ENCODE measurements at places on chromosomes 13 and 19. TPM values are rescaled to one million over a fixed set of nuclear protein-coding genes. Genes with fewer than 3 reads are reported as not detected.

GRCh38 chr13:78030341-78030896, 111.8 kb upstream of the EDNRB start:
- DNase-seq, result no peak

DNA sequence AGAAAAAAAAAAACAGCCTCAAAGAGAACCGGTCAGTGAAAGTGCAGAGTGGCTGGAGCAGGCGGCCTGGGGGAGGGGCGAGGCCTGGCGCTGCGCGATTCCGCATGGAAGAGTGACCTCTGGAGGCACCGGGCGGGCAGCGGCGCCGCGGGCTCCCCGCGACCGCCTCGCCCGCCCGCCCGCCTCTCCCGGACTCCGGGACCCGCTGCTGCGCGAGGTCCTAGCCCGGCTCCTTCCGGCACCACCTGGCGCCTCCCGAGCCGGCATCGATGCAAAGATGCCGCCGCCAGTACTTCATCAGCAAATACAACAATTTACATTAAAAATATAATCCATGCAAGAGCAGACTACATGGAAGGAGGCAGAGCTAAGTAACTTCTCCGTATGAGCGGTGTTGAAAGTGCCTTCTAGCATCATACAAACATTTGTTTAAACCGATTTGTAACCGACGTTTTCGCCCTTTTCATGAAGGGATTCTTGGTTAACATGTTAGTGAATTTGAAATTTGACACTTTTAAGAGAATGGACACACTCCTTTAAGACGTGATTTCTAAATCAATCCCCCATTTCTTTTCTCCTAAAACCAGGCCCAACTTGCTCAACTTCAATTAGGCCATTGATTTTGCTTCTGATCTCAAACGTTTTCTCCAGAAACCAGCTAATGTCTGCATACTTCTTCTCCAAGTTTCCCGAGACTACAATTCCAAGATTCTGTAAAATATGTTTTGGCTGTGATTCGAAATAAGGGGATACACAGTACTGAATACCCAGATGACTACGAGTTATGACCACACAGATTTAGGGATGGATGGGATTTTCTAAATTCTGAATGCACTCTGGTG, 2.1 kb downstream of the EFNB2 start:
- DNase-seq, result peak; percentile 70

GRCh38 chr13:111904701-111905608, 162.0 kb upstream of the SOX1 start:
- no peak for DNase-seq

- DNase-seq, result no peak
Observed at GRCh38 chr19:29837448-29837981, 25.7 kb downstream of the CCNE1 start.

GRCh38 chr13:54226876-54227275, 1198.3 kb downstream of the OLFM4 start:
- DNase-seq, result no peak

GRCh38 chr19:55599468-55599841, at the start of gene FIZ1:
Gene FIZ1, minus strand, starts transcription at chr19:55599517. Its CDS starts 1,652 bp downstream, at chr19:55597865.
- DNase-seq, result peak; percentile 96

- no peak for DNase-seq
Observed at GRCh38 chr19:14187561-14187960, 18.4 kb downstream of the ADGRL1 start.

- DNase-seq, result no peak
Observed at GRCh38 chr19:7734220-7735203, 2.6 kb upstream of the CLEC4G start.

DNA sequence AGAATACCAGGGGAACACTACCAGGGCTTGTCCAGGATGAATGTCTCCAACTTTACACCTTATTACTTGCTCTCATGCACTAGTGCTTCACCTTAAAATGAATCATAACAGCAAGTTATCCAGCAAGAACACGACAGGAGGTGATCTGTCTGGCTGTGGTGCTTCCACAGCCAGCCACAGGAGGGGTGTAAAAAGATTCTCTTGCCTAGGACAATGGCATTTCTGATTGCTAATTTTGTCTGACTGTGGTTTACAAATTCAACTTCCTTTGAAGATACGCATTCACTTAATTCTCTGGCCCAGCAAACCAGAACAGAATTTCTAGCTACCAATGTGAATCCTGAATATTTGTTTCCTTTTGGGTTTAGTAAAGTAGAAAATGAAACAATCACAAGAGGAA, 23.1 kb upstream of the COG3 start:
- no peak for DNase-seq

DNA sequence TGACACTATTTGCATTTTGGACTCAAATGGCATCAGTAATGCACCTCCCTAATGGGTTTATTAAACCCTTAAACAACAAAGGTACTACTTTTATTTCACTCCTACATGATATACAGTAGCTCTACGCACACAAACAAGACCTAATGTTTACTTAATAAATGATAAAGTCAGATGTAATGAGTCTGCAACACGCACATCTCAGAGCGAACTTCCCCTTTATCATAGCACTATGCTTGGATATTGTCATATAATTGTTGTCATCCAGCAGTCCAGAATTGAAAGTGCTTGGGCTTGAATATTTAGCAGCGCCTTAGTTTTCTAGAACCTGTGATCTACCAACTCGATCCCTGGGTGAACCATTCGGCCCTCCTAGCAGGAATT, 772 bp downstream of the PARP4 start:
- DNase-seq, result no peak

DNA sequence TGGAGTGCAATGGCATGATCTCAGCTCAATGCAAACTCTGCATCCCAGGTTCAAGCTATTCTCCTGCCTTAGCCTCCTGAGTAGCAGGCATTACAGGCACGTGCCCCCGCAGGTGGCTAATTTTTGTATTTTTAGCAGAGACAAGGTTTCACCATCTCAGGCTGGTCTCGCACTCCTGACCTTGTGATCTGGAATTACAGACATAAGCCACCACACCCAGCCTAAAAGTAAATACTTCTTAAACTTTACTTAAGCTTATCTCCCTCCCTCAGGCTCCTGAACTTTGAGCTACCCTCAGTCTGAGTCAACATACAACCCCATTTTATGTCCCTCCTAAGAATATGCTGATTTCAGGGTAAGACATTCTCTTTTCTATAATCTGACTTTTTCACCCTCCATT, 66.1 kb downstream of the ZNF486 start:
- DNase-seq, result no peak

GRCh38 chr13:90591927-90592268, 755.6 kb upstream of the MIR17HG start:
- DNase-seq, result no peak

GRCh38 chr19:38003438-38004185, 96.6 kb downstream of the SIPA1L3 start:
- DNase-seq, result peak; percentile 90

- peak; percentile 80 for DNase-seq
Observed at GRCh38 chr13:24207841-24208667, 47.5 kb downstream of the SPATA13 start.

DNA sequence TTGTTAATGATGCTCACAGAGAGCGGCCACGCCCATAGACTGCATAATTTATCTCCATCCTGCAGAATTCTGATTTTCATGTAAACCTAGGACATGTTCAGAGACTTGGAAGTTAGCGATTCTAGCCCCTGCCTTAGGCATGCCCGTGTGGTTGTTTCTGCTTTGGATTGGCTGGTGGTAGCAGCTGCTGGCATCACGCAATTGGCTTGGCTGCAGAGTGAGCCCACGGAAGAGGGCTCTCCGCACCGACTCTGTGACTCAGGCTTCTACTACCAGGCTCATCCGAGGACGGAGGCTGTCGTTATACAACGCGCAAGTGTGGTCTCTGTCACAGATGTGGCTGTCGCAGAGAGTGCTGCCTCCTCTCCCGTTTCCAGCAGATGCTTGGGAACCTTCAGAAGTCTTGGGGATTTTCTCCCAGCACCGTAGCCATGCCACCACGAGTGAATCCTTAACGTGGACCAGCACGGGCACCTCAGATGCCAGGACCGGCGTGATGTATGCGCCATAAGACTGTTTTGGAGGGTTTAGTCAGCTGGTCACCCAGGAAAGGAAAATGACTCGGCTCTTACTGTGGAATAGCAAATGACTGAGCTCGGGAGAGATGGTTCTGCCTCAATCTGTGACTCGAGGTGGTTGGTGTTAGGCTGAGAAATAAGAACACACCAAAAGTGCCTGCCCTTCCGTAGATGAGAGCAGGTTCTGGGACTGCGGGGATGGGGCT, 61.0 kb upstream of the F7 start:
- DNase-seq, result peak; percentile 13

DNA sequence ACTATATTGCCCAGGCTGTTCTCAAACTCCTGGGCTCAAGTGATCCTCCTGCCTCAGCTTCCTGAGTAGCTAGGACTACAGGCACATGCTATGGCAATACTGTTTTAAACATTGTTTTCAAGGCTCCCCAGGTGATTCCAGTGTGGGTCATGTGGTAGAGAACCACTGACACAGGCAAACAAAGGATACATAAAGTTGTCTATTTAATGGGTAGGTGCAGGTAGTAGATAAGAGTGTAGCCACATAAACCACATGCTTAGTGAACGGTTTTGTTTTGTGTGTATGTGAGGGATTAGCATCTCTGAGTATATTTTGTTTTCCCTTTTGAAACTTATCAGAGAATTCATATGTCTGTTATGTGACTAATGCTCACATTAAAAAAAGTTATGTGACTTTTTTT, 36.7 kb downstream of the USPL1 start:
- no peak for DNase-seq

- DNase-seq, result peak; percentile 46
Observed at GRCh38 chr19:45305421-45305820, 17.3 kb downstream of the CKM start.

DNA sequence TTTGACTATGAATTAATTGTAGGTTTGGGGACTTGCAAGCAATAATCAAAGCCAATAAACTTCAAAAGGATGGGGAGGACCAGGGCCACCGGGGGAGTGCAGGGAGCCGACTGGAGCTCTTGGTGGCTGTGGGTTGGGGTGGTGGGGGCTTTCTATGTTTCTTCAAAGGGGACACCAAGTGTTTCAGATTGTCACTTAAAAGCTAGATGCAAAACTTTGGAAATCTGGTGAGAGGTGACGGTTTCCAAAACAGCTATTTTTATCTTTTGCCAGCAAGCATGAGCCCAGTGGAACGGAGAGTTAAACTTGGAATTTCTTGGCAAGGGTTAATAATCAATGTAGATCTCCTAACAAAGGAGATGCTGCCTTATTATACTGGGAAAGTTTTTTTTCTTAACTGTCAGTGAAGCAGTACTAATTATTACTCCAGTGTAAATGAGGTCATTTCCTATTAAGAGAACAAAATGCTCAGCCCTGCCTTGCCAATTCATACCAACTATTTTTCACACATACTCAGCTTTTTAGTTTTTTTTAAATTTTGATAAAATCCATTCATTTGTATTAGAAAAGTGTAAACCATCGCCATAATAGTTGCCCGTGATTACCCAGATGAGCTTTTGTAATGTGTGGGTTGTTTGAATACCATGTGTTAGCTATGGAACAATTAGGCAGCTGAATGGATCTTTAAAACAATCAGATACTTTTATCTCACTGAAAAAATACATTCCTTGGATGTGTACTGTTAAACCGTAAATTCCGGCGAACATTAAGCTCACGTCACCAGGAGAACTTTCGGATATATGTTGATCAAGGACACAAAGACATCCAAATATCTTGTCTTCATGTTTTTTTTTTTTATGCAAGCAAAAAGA, 95.9 kb upstream of the ZNF536 start:
- DNase-seq, result no peak

DNA sequence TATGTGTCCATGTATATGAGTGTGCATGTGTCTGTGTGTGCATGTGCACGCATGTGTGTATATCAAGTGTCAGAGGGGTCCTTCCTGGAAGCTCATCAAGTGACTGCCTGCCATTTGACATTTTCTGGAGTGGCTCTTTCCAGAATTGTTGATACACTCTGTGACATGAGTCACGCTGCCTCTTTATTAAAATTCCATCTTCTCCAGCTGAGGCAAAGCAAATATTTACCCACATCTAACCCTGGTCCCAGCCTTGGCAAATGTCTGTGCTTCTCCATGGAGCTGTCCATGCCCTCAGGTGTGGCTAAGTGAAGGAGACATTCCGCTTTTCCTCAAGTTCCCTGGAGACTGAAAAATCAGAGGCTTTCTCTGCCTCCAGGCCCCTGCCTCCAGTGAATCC, 88.2 kb upstream of the MBNL2 start:
- no peak for DNase-seq

GRCh38 chr13:32016631-32017030, 14.9 kb upstream of the FRY start:
- DNase-seq, result no peak

DNA sequence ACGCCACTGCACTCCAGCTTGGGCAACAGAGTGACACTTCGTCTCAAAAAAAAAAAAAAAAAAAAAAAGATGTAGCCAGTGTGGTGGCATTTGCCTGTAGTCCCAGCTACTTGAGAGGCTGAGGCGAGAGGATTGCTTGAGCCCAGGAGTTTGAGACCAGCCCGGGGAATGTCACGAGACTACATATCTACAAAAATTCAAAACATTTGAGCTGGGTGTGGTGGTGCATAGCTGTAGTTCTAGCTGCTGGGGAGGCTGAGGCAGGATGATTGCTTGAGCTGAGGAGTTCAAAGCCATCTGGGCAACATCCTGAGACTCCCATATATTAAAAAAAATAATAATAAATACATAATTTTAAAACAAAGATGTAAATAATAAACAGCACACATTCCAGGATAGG, 46.6 kb downstream of the SMARCA4 start:
- no peak for DNase-seq

DNA sequence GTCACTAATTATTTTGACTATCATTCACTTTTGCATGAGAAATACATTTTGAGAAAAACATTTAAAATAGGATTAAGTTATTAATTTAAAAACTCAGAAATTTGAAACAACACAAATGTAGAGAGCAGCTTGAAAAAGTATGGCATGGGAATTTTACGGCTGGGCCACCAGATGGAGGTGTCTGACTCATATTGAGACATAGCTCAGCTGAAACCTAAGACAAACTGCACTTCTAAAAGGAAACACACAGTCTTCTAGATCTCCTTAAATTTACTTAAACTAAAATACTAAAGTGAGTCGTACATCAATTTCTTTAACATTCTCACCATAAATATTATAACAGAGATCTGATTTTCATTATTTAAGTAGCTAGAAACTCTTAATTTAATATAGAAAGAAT, 41.9 kb upstream of the POSTN start:
- DNase-seq, result peak; percentile 74

GRCh38 chr13:76879883-76880270, 6.3 kb downstream of the KCTD12 start:
- no peak for DNase-seq

- no peak for DNase-seq
Observed at GRCh38 chr19:19207637-19208572, 3.9 kb upstream of the NCAN start.

Gene GPR180
- total RNA-seq, result 8.8 TPM

Gene ZNF90
- total RNA-seq, result 1.1 TPM

Gene C19orf38
- 0.34 TPM for total RNA-seq

Gene IGFL3
- total RNA-seq, result not detected

Gene SLC10A2
- total RNA-seq, result not detected

Gene FLT1
- total RNA-seq, result 113 TPM

Gene TRPM4
- total RNA-seq, result 29.7 TPM

Gene OR4F17
- total RNA-seq, result 0.25 TPM

Gene CBLC
- total RNA-seq, result not detected

Gene F7
- not detected for total RNA-seq

Gene NCR1
- not detected for total RNA-seq

Gene FREM2
- total RNA-seq, result not detected
